GM12891 (cell line): ENCODE measurements at places on chromosomes 5 and 9.

GRCh38 chr9:126983767-126984166 is 69.2 kb downstream of the RALGPS1 start:
- no peak for DNase-seq

DNA sequence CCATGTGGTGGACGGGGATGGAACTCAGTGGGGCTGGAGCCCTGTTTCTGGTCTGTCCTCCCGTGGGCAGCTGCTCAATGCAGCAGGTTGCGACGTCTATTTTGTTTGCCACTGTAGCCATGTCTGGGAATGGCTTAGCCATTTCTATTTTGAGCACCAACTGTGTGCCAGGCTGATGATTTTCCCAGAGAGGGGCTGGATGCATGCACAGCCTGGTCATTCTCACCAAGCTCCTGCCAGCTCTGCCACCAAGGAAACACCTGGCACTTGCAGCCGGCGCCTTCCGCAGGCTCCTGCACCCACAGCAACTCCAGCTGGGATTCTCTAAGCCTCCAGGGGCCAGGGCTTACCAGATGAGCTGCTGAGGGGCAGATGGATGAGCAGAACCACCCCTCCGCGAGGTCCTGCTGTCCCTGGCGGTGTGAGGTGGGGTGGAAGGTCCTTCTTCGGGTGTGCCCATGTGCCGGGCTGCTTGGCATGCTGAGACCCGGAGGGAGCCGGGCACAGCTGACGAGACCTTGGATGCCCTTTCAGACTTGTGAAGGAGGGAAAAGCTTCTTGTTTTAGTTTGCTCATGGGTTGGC is 151.2 kb downstream of the RXRA start:
- DNase-seq: no peak

GRCh38 chr5:151739939-151740335 is 18.5 kb downstream of the ATOX1 start:
- DNase-seq: no peak

GRCh38 chr5:15691521-15691920 is 191.5 kb downstream of the FBXL7 start:
- DNase-seq: no peak

GRCh38 chr5:170159101-170159698 is 53.5 kb downstream of the FOXI1 start:
- no peak for DNase-seq

GRCh38 chr9:129823542-129823934 is 398 bp downstream of the TOR1A start:
- peak; percentile 46 for DNase-seq

GRCh38 chr5:35561396-35561795 is 56.3 kb upstream of the SPEF2 start:
- DNase-seq: no peak

DNA sequence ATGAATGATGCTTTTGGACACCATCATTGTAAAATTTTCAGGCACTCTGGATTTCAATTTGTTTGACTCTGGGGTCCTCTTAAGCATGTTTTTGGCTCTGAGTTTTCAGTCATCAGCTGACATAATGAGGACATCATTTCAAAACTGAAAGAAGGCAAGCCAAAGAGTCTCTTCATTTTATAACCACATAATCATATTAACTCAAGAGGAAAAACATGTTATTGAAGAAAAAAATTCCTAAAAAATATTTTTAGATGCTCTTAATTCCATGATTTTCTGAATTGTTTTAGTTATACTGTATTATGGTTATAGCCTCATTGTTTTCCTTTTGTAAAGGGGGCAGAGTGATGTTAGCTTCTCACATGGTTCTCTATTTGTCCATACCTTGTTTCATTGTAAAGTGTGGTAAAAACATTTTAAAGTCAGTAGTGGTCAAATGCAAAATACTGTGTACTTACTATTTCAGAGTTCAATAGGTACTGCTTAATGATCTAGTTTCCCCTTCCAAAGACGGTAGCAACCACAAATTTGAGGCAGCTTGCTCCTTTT is 472.1 kb downstream of the DMRT2 start:
- DNase-seq: no peak

DNA sequence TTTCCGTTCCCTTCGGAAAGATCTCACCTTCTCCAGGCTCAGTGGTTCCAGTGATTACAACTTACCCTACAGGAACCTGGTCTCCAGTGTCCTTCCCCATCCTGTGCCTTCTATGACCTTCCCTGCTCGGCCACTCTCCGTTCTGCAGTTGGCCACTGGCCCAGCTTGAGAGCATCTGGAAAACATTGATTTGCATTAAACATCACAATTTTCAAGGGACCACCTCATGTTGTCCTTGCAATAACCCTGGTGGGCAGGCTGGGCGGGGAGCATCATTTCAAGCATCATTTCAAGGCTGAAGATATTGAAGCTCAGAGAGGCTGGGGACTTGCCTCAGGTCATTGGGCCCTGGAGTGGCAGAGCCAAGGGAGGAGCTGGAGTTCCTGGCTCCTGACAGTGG is 177.4 kb downstream of the SEC61B start:
- no peak for DNase-seq
